NCI-H1417 treated with DMSO at 0.1 percent for 48 hours (cell line): ENCODE measurements at places on chromosomes 1 and 21.

DNA sequence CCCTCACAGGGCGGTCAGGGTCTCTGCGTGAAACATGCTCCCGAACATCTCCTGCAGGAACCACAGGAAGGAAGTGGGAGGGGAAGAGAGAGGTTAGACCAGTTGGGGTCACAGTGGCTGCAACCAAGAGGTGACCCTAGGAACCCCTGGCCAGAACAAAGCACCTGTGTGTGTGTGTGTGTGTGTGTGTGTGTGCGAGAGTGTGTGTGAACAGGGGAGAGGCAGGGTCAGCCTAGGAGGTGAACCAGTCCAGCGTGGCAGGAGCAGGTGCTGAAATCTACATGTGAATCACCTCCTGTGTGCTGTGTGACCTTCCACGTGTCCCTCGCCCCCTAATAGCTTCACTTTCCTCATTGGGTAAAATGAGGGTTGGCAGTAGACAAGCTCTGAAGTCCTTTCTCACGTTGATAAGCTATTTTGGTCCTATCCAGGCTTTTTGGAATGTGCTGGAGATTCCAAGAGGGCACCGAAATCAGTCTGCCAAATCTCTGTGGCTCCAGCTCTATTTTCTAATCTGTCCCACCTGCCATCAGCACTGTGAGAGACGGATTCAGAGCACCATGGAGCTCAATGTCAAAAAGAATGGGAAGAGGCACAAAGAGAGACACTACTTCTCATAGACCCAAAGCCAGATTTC, 27.8 kb downstream of the SLC26A9 start:
- no peak for DNase-seq

- no peak for DNase-seq
Observed at GRCh38 chr1:109802136-109802900, 38.6 kb upstream of the EPS8L3 start.

- peak; percentile 41 for DNase-seq
Observed at GRCh38 chr1:54564312-54565112, 16.5 kb downstream of the ACOT11 start.

DNA sequence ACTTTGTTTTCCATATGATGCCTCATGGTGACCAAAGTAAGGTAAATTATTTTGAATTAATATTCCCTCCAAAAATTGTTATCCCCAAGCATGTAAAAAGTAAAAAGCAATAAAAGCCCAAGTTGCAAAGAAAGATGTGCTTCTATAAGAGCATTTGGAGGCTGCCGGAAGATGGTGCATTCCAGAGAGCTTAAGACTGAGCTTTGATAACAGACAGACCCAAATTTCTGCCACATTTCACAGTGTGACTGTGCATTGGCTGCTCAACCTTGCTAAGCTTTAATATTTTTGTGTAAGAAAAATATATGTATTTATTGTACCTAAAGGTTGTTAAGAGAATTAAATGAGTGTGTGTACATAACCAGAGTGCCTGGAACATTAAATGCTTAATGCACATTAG, 67.9 kb downstream of the CYYR1 start:
- no peak for DNase-seq

DNA sequence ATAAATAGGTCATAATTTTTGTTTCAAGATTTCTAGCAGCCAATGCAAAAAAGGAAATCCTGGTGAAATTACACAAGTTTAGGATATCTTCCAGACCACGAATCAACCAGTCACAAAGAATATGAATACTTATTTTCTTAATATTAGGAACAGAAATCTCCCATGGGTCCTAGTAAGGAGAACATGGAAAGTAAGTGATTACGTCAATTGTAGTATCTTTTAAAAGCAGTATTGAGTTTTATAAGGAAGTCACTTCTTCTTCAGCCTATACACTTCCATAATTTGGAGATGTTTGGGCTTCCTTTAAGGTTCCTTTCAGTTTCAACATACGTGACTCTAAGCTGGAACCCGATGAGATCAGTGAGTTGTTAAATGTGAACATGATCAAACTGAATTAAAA, 534.5 kb downstream of the USP25 start:
- no peak for DNase-seq

GRCh38 chr1:9426291-9426711, 113.0 kb upstream of the SLC25A33 start:
- no peak for DNase-seq

DNA sequence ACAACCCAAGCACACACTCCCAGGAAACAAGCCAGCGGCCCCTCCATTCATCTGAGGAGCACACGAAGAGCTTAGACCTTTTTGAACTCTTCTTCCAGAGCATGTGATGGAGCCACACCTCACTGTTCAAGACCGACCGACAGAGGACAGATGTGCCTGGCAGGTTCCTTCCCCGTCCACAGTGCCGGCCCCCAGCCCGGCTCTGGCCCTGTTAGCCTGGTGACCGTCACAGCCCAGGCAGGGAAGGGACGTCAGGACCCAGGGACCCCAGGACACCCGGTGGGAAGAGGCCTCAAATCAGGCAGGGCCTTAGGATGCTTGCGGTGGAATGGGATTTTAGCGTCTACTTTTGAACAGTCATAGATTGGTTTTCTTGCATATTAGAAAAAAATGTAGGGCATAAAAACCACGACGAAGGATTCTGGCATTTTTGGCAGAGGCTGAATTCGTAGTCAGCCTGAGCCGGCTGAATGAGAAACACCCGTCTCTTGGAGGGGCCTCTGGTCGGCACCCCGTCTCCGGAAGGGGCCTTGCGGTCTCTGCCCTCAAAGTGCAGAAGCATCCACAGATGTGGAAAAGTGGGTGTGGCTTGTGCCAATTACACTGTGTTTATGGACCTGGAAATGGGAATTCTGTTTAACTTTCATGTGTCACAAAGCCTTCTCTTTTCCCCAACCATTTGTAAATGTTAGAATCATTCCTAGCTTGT, 79.3 kb downstream of the SIK1 start:
- no peak for DNase-seq

GRCh38 chr1:119656410-119656955, 8.4 kb upstream of the ZNF697 start:
- DNase-seq: no peak

DNA sequence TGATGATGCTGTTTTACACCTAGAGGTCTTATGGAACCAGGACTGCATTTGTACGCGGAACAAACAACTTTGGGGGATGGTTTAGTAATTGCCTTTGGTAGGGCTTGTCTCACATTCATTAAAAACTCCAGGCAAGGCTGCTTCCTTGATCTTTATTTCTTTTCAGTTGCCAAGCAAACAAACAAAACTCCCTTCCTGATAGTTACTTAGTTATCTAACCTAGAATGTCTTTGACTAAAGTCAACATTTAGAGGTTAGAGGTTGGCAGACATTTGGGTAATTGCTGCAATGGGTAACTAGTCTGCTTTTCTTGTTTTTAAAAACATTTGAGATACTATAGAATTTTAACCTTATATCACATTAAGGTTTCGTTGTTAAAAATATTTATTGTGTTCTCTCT, 500.9 kb upstream of the PTBP2 start:
- DNase-seq: no peak

DNA sequence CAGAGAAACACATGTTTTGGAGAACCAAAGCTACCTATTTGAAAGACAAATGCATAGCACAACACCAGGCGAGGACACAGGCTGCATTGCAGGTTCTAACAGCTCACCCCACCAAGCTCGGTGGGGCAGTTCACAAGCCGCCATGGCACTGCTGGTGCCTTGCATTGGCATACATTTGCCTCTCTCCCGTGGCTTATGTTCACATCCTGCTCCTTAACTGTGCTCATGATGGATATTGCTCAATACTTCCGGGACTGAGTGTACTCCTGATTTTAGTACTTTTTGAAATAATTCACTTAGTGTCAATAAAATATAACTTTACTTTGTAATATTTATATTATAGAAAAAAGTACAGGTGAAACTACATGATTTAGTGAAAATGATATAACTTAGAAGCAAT, 1187.4 kb upstream of the NCAM2 start:
- no peak for DNase-seq

DNA sequence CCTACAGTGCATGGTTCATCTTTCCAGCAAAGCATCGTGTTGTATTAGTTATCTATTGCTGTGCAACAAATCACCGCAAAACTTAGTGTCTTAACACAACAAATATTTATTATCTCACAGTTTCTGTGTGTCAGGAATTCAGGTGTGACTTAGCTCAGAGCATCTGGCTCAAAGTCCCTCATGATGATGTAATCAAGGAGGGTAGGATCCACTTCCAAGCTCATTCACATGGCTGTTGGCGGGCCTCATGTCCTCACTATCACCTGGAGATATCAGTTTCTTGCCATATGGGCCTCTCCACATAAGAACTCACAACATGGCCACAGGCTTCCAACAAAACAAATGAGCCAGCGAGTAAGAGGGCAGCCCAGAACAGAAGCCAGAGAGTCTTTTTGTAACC, 135.6 kb upstream of the GJB5 start:
- DNase-seq: no peak

- no peak for DNase-seq
Observed at GRCh38 chr1:2046953-2047748, 3.1 kb upstream of the PRKCZ start.

- no peak for DNase-seq
Observed at GRCh38 chr1:230208619-230209261, 141.7 kb downstream of the GALNT2 start.

GRCh38 chr1:156344409-156344808, 6.1 kb downstream of the TSACC start:
- no peak for DNase-seq

DNA sequence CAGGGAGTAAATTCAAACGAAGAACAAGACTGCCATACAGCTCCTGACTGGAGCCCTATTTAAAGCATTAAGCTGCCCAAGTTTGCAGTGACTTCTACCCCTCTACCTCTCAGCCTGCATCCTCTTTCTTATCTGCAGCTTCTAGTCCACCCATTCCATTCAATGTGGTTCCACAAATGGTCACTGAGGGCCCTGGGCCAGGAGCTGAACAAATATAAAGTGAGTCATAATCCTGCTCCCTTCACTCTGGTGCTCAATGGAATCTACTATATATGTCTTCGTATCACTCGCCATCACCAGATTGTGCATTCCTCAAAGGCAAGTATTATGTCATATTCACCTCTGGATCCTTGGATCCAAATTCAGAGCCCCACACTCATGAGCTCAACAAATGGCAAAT, 398.7 kb downstream of the BRINP2 start:
- no peak for DNase-seq

DNA sequence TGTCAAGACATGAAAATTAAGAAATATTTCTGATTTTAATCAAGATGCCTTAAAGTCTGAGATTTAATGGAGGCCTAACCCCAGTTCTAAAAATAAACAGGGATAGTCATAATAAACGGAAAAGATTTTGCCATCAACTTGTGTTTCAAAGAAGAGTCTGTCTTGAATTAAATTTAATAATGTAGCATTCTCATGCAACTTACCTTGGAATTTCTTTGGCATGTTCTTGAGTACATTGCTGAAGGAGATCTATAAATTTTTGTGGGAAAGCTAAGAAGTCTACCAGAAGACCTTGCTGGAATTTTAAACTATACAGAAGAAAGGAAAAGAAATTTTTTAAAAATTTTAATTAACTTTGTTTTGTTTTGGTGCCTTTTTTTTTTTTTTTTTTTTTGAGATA, 10.6 kb downstream of the SASS6 start:
- no peak for DNase-seq

DNA sequence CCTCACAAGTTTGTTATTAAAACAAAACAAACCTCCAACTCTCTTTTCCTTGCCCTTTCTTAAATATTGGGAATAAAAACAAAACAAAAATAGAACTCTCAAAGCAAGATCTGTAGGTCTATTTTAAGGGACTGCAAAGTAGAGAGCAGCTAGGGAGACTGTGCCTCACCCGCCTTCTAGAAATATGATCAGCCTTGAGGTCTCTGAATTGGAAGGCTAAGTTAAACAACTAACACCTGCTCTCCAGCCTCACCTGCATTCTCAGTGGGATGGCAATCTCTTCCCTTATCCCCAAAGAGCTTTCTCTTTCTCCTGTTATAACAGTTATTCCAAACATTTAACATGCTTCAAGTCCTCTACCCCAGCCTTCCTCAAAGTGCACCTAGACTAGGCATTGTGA, 75.5 kb upstream of the TNR start:
- DNase-seq: no peak

GRCh38 chr21:45250914-45251634, 36.6 kb downstream of the POFUT2 start:
- DNase-seq: no peak

- no peak for DNase-seq
Observed at GRCh38 chr1:157585984-157586383, 11.9 kb downstream of the FCRL4 start.

- DNase-seq: no peak
Observed at GRCh38 chr1:117061986-117062415, 1.9 kb downstream of the TTF2 start.

- no peak for DNase-seq
Observed at GRCh38 chr1:197633447-197634078, 141.7 kb downstream of the DENND1B start.

GRCh38 chr1:86825319-86825718, 88.6 kb downstream of the SELENOF start:
- no peak for DNase-seq
